ENCODE measurements at places on chromosomes 5 and 9.

GRCh38 chr5:132782101-132782500 is 5.1 kb upstream of the SEPTIN8 start:
- DNase-seq = peak; percentile 82

DNA sequence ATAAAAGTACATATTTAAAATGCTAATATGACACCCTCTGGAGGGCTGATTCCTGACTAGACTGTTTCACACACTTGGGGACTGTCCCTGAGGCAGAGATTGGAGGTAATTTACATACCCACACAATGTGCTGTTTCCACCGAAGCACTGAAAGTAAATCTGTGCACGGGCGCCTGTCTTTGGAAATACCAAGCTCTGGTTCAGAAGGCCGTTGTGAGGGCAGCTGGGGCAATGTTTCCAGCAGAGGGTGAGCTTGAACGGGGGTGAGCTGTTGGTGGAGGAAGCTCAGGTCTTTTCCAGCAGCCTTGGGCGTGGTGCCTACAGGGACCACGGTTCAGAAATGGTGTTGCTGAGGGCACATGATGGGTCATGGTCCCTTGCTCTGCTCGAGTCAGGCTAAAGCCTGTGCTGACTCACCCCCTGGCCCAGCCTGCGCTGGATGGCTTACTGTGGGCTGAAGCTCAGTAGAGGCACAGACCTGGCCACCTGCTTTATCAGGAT is 25.8 kb upstream of the HMCN2 start:
- no peak for DNase-seq

DNA sequence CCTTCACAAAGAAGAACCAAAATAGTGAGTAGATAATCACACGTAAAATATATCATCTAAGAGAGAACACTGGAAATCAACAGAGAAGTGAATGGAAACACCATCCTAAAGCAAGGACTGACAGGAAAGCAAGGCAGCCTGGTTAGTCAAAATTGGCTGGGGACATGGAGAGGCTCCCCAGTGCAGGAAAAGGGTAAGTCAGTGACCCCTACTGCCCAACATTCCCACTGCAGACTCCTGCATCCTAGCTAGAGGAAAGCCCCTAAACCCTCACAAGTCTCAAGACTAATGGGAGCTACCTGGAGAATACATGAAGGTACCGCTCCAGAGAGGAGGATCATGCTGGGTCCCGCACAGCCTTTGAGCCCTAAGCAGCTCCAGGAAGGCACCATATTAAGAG is 60.1 kb downstream of the ZDHHC21 start:
- DNase-seq = no peak

DNA sequence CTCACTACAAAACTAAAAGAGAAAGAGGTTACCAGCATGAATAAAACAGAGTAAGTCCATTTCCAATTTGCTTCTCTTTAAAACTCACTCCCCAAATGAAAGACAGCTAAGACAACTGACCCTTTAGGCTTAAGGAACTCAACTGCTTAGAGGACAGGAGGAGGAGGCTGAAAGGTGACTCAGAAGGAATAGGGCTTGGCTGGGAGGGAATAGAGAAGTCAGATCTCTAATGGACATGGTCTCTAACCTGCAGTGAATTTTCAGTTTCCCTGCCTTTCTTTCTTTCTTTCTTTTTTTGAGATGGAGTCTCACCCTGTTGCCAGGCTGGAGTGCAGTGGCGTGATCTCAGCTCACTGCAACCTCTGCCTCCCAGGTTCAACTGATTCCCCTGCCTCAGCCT is 261.8 kb upstream of the CLINT1 start:
- no peak for DNase-seq

DNA sequence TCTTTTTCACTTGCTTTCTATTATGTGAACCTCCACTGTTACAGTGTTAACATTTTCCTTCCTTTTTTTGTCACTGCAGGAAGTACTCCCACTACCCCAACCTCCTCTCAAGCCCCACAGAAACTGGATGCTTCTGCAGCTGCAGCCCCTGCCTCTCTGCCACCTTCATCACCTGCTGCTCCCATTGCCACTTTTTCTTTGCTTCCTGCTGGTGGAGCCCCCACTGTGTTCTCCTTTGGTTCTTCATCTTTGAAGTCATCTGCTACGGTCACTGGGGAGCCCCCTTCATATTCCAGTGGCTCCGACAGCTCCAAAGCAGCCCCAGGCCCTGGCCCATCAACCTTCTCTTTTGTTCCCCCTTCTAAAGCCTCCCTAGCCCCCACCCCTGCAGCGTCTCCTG is 18.8 kb downstream of the NUP214 start:
- DNase-seq = no peak

DNA sequence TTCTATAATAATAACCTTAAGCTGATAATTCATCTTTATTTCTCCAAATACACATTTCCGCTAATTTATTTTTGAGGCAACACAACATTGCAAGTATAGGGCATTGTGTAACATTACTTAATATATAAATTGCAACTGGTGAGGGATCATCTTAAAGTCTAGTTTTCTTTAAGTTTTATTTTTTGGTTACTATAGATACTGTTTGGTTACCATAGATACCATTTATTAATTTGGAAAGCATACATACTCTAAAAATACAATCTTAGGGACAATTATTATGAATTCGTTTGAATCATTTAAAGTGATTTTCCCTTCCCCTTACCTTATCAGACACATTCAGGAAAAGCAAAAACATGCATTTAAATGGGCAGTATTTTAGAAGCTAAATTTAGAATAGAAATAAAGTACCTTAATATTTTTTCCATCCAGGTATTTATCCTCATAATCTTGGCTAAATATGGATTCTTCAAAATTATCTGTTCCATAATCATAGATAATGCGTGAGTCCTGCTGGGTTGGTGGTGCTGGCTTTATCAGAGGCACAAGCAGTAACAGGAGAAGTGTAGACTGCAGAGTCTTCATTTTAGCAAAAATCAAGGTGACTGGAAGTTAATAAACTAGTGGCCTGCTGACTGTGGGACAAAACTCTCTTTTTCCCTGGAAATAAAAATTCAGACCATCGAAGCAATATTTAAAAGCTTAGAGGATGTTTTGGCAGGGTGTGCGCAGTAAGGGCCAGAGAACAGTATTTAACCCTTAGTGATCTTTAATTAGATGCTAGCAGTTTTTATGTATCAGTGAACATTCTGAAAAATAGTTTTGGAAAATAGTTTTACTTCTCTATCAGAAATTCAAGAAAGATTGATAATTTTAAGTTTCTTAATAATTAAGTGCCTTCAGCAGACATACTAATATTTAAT is 1.3 kb downstream of the OGN start:
- no peak for DNase-seq

DNA sequence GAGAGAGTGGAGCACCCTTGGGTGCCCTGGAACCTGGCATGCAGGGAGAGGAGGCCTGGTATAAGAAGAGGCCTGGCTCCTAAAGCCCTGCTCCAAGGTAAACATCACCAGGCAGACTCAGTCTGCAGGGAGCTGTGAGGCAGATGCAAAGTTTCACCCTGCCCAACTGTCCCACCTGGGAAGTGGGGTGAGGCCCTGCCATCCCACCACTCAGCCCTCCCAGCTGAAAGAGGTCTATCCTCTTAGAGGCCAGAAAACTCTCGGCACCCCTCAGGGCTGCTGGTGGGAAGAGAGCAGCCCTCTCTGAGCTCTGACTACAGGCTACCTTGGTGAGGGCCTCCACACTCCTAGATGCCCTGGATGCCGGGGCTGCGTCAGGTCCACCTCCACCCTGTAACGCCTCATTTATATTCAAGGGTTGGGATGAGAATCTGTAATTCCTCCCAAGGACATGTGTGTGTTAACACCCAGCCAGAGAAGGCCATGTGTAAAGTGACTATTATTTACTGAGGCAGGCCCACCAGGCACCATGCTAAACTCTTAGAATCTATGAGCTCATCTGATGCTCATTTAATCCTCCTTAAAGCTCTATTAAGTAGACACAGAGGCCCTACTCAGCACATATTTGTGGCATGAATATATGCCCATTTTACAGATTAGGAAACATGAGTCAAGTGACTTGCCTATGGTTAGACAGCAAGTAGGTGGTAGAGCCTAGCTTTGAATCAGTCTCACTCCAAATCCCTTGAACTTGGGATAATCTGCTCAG is 205.9 kb downstream of the FSTL4 start:
- no peak for DNase-seq

DNA sequence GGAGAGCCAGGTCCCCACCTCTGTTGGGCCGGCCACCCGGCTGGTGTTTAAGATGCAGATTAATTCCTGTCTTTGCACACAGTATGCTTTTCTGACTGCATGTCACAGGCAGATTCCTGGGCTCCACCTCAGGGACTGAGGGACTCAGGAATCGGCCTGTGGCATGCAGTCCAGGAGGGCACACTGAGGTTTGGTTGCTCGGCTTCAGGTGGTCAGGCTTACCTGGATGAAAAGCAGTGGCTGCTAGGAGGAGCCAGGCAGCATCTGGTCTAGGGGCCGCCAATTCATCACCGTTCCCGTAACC is 1.1 kb downstream of the WDR5 start:
- DNase-seq = no peak

GRCh38 chr5:21397693-21398092 is 1409.7 kb upstream of the CDH18 start:
- no peak for DNase-seq

DNA sequence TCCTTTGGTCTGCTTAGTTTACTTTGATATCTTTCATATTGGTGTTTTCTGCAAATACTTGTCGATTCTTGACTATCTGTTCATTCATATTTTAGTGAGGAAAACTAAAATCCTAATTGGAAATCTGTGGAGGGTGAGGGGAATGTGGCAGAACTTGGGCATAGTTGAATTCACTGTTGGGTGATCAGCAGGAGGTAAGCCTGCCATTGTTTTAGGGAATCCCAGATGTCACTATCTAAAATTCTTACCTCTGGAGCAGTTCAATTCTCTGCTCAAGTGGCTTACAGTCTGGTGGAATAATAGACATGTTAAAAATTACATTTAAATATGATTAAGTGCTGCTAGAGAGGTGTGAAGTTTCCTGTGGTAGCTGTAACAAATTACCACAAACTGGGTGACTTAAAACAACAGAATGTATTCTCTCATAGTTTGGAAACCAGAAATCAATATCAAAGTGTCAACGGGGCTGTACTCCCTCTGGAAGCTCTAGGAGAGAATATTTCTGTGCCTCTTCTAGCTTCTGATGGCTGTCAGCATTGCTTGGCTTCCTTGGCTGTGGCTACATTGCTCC is 90.3 kb upstream of the GCNT4 start:
- no peak for DNase-seq

DNA sequence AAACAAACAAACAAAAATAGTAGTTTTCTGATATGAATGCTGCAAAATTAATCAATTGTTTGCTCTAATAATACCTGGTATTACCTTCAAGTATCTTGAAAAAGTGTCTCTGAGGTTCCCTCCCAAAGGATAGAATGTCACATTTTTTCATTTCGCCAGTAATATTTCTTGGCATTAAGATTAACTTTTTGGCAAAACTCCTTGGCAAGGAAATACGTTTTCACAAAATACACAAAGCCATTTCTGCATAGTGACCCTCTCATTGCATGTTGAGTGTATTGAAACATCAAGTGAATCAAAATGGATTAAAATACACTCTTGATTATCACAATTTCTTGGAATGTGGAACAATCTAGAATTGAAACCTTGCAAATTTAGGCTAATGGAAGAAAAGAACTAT is 230.5 kb downstream of the ATPSCKMT start:
- no peak for DNase-seq

DNA sequence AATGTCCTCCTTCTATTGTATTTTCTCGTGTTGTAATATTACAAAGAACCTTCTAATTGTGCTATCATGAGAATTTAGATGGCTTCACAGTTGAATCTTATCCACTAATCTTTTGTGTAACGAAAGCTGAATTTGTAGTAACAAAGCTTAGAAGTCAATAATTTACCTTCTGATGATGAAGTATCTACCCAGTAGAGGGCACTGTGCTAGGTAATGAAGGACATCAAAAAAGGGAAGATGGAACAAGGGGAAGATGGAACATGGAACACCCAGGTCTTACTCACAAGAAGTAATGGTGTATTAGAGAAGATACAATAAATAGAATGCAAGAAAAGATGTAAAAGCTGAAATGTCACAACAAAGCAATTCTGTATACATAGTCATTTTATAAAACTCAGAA is 131.0 kb upstream of the CCNG1 start:
- no peak for DNase-seq
